ENCODE measurements at places on chromosomes 1 and 21. TPM values are rescaled to one million over a fixed set of nuclear protein-coding genes. Genes with fewer than 3 reads are reported as not detected.

HES3 gene
- total RNA-seq, result not detected

LCE2A gene
- not detected for total RNA-seq

C1QA gene
- 14.3 TPM for total RNA-seq

NUDT4B gene
- 9.4 TPM for total RNA-seq

F5 gene
- total RNA-seq, result not detected

RAP1GAP gene
- total RNA-seq, result 60.6 TPM

ZNF684 gene
- 15.6 TPM for total RNA-seq

KCND3 gene
- 0.87 TPM for total RNA-seq

TCEA3 gene
- total RNA-seq, result 125 TPM

ATP1A2 gene
- total RNA-seq, result 104 TPM

TTLL7 gene
- 28.3 TPM for total RNA-seq
